AG20443 (cell line): ENCODE measurements at places on chromosomes 7 and 10.

DNA sequence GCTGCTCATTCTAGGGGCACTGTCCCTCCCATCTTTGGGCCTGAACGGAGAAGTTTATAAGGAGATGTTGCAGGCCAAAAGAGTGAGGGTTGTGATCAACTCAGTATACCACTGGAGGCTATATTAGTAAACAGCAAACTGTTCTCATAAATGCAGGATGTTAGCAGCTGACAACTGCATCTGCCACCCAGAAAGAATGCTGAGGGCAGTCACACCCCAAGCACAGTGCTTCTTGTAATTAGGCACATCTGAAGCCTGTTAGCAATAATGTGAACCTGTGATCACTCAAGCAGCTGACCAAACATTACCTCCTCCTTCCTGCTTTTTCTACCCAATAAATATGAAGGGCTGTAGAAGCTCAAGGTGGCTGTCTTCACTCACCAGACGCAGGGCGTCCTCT is 38.4 kb upstream of the ZNF138 start:
- no peak for DNase-seq

DNA sequence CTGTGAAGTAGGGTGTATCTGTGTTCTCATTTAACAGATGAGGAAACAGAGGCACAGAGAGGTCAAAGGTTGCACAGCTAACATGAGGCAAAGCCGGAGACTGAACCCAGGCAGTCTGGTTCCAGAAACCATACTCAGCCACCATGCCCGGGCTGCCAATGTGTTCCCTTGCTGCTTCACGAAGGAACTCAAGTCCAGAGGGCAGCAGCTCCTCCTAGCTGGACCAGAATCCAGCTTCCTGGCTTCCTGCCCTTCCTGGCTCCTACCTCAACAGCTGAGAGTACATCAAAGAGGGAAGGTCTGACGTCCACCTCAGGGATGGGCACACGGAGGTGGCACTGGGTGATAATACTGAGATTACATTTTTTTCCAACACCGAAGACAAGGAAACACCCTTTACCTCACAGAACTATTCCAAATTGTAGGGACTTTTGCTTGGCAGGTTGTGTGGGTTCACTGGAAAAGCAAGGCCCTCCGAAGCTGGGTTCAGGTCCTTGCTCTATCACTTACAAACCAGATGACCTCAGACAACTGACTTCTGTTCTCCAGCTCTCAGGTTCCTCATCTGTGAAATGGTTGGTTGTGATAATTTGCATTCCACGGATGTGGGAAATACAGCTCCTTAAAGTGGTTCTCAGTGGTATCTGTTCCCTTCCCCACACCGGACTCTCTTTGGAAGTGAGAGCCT is 154.1 kb upstream of the ZMIZ1 start:
- no peak for DNase-seq

GRCh38 chr7:85773116-85773728 is 586.4 kb upstream of the SEMA3D start:
- DNase-seq = peak; percentile 45

GRCh38 chr10:109988212-109988596 is 19.6 kb upstream of the ADD3 start:
- DNase-seq = no peak

- peak; percentile 91 for DNase-seq
These were observed 34.0 kb downstream of the DNAJB12 start for GRCh38 chr10:72320676-72321247.

GRCh38 chr10:35784751-35785150 is 142.7 kb upstream of the FZD8 start:
- DNase-seq = no peak

DNA sequence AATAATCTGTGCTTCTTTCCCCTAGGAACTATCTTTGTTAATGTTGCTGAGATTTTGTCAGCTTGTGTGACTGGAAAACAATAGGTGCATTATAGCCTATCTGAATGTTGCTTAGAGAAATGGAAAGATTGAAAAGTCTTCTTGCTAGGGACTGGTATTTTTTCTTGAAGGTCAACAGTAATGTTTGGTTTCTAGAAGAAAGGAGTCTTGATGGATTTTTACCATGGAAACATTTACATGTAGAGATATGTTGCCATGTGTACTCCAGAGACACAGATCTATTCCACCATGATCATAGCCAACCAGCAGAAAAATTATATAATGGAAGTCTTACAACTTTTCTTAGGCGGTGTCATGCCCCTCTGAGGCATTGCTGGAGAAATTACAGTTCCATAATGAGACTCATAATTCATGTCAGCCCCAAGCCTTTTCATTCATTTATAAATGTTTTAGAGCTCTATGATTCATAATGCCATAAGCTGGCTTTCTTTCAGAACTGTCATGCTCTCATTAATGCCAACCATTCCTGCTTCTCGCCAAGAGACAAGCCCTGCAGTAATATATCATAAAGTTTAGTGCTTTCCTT is 175.1 kb upstream of the PTPRZ1 start:
- no peak for DNase-seq

GRCh38 chr7:25353196-25353595 is 124.9 kb upstream of the NPVF start:
- no peak for DNase-seq

DNA sequence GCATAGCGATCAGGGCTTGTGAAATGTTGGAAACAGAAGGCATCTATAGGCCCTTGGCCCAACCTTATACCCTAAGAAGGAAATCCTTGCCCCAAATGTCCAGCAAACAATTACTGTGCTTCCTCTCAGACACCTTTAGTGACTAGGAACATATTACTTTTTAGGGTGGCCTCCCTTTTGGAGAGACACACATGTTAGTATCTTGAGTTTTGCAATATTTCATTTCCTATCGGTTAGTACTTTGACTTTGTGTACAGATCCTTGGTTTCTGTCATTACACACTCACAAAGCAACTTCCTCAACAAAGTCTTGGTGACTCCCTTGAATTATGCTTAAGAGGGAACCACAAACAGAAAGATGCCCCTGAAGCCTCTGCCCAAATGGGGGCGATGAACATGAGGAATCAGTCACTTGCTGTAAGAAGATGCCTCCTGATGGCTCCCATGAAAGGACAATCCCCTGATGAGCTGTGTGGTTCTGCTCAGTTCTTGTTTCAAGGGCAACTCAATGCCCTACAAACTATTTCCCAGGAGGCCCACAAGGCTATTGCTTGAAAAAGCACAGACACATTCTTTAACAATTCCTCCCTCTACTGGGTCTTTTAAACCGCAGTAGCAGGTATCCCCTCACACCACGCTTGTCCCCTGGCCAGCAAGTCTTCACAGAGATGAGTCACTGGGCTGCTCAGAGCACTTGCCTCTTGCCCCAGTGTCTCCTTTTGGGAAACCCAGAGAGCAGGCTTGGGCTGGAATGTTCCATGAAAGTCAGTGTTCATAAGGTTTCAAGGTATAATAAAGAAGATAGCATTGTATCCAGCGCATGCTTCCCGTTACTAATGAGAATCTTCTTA is 196.2 kb downstream of the FANK1 start:
- peak; percentile 35 for DNase-seq

GRCh38 chr10:118971876-118972275 is 57.6 kb upstream of the NANOS1 start:
- DNase-seq = no peak

- DNase-seq = no peak
These were observed 56.1 kb downstream of the ZRANB1 start for GRCh38 chr10:124997771-124998623.

GRCh38 chr7:14999331-14999730 is 96.8 kb upstream of the DGKB start:
- DNase-seq = no peak

- DNase-seq = no peak
These were observed 21.8 kb downstream of the KCP start for GRCh38 chr7:128888756-128889095.

DNA sequence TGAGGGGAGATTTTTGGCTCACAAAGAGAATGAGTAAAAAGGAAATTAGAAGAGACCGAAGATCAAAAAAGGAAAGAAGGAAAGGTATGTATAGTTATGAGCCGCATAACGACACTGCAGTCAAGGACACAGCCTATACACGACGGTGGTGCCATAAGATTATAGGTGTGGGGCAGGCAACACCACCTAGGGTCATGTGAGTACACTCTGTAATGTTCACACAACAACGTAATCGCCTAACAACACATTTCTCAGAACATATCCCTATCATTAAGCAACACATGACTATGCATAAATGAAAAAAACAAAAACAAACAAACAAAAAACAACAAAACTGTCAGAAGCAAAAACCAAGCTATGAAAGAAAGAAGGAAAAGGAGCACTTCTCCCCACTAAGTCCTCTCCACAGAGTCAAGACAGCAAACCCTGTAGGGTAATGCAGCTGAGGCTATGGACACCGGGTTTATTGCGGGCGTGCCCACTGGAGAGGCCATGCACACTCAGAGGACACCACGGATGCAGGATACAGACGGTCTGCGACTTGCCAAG is 45.1 kb downstream of the PIP4K2A start:
- DNase-seq = no peak

- DNase-seq = peak; percentile 21
These were observed 104.1 kb upstream of the LAMB4 start for GRCh38 chr7:108234281-108234680.

- peak; percentile 35 for DNase-seq
These were observed 248.2 kb upstream of the KLF14 start for GRCh38 chr7:130982160-130982638.

GRCh38 chr7:24755541-24756407 is 1.5 kb downstream of the GSDME start:
- no peak for DNase-seq

DNA sequence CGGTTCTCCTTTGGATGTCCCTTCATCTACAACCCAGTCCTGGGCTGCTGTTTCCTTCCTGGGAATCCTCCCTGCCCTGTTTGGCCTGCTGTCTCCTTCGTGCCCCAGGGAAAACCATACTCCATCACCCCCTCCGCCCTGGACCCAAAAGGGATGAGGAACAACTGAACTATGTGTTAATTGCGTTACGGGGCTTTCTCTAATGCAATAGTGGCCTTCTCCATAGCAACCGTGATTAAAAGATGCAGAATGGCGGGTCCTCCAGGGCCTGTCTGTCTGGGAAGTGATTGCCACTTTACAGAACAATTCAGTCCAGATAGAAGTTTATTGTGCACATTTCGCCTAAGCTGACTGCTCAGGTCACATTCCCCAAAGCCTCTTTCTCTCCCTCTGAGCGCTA is 112.0 kb upstream of the FGFR2 start:
- DNase-seq = no peak

GRCh38 chr7:139845443-139845805 is 16.4 kb downstream of the TBXAS1 start:
- no peak for DNase-seq

DNA sequence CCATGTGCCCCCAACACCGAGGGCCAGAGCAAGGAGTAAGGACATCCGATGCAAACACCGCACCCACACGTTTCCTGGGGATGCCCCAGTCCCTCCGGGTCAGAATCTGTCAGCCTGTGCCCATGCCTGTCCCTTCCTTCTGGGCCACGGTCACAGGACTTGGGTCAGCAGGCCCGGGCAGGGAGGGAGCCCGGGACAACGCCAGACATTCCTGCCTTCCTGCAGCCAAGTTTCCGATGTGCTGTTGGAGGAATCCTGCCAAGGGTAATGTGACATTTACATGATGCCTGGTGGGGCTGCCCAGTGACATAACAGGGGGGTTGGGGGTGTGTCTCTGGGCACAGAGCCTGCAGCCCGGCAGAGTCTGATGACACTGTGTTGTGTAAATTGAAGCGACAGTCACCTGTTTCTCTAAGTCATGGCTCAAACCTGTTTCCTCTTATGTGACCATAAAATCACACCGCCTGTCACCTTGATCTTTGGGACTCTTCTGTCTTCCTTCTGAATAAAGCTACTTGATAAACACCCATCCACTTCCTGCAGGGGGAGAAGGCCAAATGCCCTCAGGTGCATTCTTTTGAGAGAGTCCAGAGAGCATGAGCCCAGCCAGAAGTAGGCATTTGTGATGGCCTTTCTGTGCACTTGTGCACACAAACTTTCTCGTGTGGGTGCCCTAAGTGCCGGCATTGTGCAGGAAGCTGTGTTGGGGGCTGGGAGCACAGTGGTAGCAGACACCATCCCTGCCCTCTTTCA is 175.3 kb upstream of the RHEB start:
- peak; percentile 55 for DNase-seq

- DNase-seq = peak; percentile 45
These were observed 122.7 kb upstream of the PRSS1 start for GRCh38 chr7:142626420-142627035.

DNA sequence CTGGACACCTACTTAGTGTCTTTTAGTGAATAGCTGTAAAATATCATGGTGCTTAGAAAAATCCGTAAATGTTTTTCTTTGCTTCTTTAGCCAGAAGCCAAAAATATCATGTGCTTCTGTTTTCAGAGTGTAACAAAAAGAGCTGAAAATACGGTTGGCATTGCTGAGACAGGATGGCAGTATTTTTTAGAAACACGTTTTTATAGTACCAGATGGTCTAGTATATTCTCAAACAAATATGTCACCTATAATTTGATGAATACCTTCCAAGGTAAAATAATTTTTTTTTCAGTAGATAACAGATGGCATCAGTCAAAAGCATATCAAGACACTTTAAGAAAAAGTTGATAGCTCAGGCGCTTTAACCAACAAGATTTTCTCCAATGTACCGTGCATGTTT is 326.6 kb downstream of the PHF14 start:
- no peak for DNase-seq

DNA sequence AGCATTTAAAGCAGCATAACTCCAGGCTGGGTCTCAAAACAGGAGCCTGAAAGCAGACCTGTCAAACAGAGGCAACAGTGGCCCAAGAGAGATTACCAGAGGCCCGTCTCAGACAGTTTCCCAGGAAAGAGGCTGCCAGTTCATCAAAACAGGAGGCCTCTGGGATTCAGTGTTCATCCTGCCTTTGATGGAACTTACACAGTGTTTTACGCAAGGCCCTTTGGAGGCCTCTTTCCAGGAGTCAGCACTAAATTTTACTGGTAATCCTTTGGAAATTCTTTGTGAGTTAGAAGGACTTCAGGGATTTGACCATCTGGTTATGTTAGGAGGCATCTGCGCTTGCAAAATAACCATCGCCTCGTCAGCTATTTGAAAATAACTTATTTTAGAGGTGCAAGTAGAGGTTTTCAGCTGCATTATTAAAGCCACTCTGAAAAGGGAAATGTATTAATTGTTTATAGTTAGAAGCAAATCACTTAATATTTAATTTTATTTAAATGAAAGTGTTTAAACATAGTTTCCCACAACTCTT is 501.2 kb upstream of the COBL start:
- DNase-seq = no peak

GRCh38 chr7:85890244-85890811 is 703.5 kb upstream of the SEMA3D start:
- peak; percentile 43 for DNase-seq

- no peak for DNase-seq
These were observed 11.6 kb downstream of the TCF7L2 start for GRCh38 chr10:112961609-112962008.

GRCh38 chr10:81146436-81146835 is 608.7 kb downstream of the SH2D4B start:
- DNase-seq = no peak

- DNase-seq = peak; percentile 76
These were observed 173.9 kb downstream of the ZNF438 start for GRCh38 chr10:30857803-30858202.
